Cortex of kidney (tissue), 1 donor: ENCODE measurements at places on chromosomes 7 and 10.

DNA sequence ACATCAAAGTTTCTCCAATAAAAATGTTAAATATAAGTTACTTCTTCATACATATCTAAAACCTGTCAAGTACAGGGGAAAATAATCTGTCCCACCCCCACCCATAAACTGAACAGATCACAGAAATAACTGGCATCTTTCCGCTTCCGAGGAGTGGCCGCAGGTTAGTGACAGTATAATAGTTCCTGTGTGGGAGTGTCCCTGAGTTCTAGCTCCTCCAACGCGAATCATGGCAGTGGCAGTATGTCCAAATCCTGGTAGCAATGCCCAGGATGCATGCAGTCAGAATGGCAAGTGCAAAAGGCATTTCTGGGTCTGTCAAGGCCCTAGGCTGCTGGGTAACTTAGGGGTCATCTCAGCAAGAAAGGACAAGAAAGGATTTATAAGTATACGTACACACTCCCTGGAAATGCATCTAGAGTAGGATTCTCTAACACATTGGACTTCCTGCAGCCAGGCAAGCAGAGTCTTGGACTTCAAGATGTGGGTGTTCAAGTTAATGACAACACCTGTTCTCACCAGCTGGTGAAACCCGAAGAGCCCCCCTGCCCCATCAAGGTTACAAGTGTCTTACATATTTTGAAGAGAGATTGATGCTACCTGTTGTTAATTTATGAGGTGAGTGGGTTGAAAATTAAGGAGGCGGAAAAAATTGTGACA lies 94.4 kb upstream of the COL1A2 start:
- DNase-seq = no peak

DNA sequence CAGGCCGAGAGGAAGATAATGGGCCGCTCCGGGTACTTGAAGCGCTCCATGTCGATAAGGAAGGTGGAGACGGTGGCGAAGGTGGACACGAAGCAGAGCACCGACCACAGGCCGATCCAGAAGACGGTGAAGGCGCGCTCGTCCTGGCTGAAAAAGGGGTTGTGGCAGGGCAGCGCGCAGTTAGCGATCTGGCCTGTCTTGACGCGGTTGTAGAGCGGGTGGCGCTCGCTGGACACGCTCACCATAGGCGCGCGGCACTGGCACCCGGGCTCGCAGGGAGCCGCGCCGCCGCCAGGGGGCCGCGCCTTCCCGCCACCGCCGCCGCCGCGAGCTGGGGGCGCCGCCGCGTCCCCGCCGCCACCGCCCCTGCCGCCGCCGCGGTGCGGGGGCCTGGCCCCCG lies 1.6 kb downstream of the FZD8 start:
- no peak for DNase-seq

DNA sequence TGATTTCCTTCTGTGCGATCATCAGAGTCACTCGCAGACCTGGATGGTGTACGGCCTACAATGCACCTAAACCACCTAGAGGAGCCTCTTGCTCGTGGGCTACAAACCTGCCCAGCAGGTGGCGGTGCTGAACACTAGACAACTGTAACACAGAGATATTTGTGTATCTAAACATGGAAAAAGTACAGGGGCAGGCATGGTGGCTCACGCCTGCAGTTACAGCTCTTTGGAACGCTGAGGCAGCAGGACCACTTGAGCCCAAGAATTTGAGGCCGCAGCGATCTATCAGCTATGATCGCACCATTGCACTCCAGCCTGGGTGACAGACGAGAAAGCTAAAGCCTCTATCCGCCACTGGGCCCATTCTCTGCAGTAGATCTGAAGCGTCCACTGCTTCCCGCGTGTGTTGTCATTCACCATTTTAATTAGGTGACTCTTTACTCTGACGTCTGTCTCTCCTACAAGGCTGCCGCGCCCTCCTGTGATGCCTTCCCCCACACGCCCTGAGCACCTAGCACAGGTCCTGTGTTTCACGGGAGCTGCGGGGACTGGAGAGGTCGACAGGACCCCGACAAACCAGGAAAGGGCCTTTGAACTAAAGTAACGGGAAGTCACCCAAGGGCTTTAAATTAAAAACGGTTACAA lies 774 bp downstream of the TUBGCP2 start:
- DNase-seq = no peak

DNA sequence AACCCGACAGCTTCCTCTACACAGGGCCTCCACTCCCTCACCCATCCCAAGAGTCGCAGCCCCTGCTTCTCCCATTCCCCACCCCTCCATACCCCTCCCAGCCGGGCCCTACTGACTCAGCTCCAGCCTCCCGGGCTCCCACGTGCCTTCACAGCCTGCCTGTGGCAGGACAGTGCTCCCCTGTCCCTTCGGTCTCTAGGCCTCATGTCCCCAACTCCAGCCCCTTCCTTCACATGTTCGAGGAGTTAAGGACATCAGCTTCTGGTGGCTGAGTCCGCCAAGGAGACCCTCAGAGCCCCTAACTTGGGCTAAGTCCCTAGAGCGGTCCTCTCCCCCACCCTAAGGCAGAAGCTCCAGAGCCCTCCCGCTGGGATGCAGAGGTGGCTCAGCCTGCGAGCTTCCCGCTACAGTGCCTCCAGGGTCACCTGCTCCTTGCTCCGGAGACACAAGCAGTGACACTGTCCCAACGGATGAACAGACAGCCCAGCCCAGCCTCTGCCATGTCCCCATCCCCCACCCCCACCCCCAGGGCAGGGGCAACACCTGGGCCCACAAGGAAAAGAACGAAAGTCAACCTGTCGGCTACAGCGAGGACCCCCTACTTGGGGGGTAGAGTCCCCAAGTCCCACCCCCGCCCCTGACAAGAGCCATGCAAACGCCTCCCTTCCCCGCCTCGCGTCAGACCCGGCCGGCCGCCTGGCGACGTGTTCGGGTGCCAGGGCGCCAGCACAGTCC lies 716 bp downstream of the SMARCD3 start:
- no peak for DNase-seq

DNA sequence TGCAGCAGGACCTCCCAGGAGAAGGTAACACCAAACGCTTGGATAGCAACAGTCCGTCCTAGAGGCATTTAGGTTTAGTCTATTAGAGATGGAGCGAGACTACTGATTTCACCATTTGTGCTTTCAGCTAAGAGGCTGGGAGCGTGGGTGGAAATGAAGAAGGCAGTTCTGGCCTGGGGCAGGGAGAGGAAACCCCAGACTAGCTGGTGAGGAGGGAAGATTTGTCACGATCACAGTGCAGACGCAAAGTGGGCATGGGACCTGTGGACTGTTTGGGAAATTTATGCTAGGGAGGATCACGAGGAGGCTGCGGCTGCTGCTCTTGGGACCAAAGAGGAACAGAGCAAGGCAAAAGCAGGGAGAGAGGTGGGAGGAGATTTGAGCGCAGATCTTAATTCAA lies 130.4 kb upstream of the AOAH start:
- DNase-seq = no peak

DNA sequence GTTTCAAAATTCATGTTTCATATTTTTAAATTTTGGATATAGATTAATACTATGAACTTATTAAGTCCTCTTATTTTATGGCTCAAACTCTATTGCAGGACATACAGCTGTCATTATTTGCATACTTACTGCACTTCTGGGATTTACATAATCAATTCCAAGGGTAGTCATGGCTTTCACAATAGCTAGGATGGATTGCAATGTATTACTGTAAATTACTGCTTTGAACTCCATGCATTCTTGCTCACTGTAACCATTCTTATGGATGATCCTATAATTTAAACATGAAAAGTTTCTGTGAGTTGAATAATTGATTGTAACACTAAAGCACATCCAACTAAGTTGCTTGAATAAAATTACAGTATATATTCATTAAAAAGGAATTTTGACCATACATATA lies 23.5 kb downstream of the GNAT3 start:
- DNase-seq = no peak

- DNase-seq = no peak
Measured at GRCh38 chr7:1758028-1758858, 88.2 kb downstream of the ELFN1 start.

GRCh38 chr7:27478084-27478483 lies 184.6 kb downstream of the HIBADH start:
- DNase-seq = no peak
